ENCODE measurements at places on chromosomes 7 and 10.

- no peak for DNase-seq
Observed at GRCh38 chr7:79093421-79093820, 360.0 kb downstream of the MAGI2 start.

DNA sequence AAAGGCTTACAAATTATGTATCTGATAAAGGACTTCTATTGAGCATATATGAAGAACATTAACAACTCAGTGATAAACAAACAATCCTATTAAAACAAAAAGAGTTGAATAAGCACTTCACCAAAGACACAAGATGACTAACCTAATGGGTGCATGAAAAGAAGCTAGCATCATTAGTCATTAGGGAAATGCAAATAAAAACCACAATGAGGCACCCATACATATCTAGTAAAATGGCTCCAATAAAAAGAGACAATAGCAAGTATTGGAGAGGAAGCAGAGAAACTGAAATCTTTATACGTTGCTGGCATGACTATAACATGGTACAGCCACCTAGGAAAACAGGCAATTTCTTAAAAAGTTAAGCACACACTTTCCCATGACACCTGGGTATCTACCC, 77.6 kb upstream of the ZMIZ1 start:
- no peak for DNase-seq

DNA sequence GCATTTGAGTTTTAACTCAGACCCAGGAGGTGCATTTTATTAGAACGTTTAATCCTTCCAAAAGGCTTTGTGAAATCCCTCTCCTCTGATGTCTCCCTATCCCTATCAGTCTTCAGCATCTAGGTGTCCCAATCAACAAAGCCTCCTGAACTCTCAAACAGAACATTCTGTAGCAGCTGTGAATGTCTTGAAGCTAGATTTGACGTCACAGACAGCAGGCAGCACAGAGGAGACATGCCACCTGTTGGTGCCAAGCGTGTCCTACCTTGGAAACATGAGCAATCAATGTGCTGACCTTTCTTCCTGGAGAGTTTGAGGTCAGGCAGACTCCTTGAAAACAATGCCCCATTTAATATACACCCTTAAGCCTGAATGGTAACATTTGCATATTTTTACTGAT, 125.5 kb downstream of the RNLS start:
- no peak for DNase-seq

- no peak for DNase-seq
Observed at GRCh38 chr10:17368708-17369272, 85.6 kb downstream of the ST8SIA6 start.

GRCh38 chr10:130512936-130513335, 376.7 kb downstream of the GLRX3 start:
- no peak for DNase-seq

GRCh38 chr10:89175816-89176215, 31.3 kb downstream of the CH25H start:
- DNase-seq = no peak

DNA sequence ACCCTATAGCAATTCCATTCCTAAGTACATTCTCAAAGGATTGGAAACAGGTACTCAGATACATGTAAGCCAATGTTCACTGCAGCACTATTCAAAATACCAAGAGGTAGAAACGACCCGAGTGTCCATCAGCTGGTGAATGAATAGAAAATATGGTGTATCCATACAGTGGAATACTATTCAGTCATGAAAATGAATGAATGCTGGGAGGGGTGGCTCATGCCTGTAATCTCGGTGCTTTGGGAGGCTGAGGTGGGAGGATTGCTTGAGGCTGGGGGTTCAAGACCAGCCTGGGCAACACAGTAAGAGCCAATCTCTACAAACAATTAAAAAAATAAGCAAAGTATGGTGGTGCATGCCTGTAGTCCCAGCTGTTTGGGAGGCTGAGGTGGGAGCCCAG, 62.8 kb downstream of the CLEC2L start:
- DNase-seq = no peak

DNA sequence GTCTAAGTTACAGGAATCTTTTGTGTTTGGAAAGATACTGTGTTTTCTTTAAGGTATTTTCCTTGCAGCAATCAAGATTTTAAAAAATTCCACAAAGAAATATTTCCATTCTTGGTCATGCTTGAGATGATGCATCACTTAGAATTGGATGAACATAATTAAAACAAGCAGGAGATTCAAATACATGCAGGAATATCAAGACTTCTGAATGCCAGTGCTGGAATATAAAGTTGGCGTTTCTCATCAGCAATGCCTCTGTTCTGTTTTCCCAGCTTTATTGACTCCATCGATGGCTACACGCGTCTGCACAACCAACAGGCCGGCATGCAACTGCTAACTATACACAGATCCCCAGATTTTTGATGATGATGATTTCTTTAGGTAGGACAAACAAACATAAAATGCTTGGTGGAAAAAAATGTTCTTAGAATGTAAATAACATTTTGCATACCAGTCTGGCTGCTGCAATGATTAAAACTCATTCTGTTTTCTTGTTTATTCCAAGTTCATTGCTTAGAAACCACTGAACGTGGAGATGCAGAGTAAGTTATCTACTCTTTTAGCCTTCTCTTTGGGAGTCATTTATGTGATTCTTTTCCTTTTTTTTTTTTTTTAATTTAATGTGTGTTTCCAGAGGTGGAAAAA, 91.3 kb upstream of the FAM171A1 start:
- DNase-seq = no peak

DNA sequence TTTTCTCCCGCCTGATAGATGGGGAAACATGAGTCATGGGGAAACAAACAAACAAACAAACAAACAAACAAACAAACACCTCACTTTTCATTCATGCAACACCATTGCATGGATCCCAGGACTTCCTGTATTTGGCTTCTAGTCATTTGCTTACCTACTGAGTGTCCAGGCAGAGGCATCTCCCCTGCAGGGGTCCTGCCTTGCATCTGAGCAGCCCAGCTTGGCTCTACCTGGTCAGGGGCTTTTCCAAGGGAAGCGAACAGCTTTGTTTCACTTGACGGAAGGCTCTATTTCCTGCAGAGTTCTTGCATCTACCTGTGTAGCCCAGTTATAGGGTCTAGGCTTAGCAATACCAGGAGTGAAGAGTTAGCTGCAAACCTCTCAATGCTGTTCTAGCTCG, 374.2 kb downstream of the GATA3 start:
- no peak for DNase-seq

- no peak for DNase-seq
Observed at GRCh38 chr7:105974471-105974870, 11.4 kb downstream of the CDHR3 start.

GRCh38 chr7:19410691-19411090, 265.5 kb upstream of the FERD3L start:
- no peak for DNase-seq

GRCh38 chr10:70903262-70903921, 15.0 kb upstream of the PCBD1 start:
- DNase-seq = peak; percentile 54

- DNase-seq = no peak
Observed at GRCh38 chr10:26937371-26937770, 76.6 kb upstream of the ABI1 start.

- no peak for DNase-seq
Observed at GRCh38 chr7:42319631-42320030, 82.6 kb upstream of the GLI3 start.

DNA sequence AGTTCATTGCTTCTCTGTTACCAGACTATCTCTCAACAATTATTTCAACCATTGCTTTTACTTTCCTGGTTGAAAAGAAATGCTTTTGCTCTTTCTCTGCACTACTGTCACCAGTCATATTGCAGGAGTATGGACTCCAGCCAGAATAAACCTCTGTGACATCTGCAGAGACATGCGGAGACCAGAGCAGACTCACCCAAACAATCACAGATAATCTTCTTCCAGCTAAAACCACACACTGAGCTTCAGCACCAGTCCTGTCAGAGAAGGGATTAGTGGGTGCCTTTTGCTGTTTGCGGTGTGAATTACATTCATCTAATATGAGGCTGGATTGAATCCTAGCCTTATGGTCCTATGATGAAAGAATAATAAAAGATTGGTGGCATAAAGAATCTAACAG, 258.6 kb downstream of the CNTNAP2 start:
- peak; percentile 74 for DNase-seq

DNA sequence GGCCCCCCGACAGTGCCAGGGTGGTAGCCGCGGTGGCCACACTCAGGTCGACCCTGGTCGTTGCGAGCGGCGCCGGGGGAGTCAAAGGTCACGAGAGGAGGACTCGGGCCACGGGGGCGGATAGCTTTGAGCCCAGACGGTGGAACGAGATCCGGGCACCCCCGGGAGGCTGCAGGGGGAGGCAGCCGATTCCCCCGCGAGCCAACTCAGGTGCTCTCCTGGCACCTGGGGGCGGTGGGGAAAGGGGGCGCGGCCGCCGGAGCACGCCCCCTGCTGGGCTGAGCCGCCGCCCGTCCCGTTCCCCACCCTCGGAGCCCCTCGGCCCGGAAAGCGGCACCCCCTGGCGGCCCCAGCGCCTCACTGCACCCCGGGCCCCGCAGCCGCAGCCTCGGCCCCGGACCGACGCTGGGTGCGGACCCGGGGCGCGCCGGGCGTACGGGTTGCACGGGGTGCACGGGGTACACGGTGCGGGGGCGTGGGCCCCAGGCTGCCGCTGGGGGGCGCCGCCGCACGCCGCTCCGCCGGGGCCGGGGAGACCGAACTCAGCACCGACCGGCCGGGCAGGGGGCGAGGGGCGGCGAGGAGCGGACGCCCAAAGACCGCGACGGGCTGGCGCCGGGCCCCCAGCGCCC, 521 bp upstream of the NYAP1 start:
- DNase-seq = peak; percentile 83

DNA sequence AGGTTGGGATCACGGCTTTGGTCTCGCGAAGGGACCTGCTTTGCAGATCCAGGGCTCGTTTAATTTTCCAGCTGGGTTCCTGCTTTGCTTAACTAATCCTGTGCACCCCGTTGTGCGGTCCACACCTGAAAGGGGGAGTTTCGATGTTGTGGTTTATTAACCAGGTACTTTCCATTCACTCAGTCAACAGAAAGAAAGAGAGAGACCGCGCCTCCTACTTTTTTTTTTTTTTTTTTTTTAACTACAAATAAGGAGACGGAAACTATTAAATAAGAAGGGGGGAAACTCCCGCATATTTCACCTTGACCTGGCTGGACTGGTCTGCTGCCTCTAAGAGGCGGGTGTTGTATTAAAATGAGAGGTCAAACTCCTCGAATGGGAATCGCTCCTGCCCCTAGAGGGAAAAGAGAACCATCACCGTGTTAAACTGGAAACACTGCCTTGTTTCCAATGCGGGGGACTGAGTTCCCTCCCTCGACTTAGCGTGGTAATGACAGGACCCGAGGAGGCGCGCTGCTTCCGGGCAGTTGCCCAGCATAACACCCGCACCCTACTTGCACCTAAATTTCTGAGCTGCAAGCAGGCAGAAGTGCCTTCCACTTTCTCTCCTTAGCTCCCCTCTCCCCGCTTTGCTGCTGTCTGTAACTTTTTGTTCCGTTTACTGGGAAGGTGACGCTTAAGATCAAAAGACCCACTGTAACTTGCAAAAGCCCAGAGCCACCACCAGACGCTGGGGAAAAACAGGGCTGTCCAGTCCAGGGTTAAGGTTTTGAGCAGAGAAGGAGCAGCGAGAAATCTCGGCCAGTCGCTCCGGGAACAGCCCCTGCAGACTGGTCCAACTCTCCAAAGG, 1.1 kb upstream of the ITGB8 start:
- peak; percentile 80 for DNase-seq

DNA sequence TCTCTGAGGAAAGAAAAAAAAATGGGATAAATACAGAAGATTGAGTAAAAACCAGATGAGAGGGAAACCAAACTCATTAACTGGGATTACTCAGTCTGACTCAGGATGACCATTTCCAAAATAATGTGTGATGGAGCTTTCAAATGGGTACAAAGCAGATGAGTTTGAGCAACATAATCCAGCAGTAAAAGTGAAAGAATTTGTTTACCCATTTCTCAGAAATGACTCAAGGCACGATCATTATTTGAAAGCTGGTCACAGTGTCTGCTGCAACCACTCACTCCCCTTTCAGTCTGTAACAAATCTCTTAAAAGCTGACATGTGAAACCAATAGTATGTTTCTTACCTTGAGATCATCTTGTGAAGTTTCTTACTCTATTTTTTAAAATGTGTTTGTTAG, 104.7 kb upstream of the KLF14 start:
- DNase-seq = no peak

DNA sequence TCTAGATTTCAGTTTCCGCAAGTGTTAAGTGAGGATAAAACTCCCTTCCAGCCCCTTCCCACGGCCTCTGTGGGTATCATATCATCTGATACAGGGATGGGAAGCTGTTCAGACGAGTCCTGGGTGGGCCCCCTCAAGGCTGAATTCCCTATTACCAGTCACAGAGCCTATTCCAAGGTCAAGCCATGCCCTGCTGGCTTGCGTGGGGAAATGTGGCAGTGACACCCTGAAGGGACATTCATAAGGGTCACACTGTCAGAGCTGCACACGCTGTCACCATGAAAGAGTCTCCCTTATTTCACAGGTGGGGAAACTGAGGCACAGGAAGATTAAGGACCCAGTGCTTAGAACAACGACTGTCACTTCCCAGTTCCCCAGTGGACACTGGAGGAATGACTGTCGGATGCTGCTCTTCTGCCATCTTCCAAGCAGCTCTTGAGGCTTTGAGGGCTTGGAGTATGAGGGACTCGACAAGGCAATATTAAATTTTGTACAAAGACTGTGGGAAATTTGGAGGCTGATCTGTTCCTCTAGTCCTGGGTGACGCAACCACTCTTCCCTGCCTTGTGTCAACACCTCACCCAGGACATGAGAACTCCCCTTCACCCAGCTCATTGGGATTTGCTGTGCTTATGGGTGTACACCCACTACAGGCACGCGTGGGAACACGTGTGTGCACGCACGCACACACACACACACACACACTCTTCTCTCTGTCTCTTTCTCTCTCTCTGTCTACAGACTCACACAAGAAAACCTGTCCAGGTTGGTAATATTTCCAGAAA, 386.0 kb downstream of the RPS24 start:
- no peak for DNase-seq

DNA sequence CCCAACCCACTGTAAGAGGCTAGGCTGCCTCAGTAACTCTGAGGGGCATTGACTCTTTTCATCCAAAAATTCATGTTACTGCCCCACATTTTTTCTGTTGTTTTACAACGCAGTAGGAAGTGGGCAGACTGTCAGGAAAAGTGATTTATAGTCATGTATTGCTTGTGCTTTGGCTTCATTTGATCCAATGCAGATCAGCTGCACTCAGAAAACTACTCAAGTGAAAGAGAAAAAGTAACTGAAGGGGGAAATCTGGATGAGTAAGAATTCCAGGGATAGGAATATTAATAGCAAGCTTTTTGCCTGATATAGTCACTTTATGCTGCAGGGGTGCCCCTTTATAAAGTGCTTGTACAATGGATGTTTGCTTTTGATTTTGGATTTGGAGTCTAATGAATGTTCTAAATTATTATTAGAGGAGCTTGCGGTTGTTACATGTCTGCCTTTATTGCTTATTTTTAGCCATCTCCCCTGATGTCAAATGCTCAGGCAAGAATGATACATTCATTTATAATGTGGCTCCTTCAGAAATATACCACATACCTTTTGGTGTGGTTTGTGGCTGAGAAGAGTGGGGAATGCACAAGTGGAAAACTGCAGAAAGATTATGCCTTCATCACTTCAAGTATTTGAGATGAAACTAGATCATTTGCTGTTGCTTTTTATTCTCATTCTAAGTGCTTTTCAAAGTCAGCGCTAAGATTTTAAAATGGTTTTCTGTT, 86.1 kb downstream of the EGFR start:
- DNase-seq = no peak

- DNase-seq = no peak
Observed at GRCh38 chr7:37957221-37957970, 37.0 kb downstream of the EPDR1 start.
